ENCODE measurements at places on chromosomes 6 and 20.

- DNase-seq, result no peak
These were observed 69.5 kb upstream of the FABP7 start for GRCh38 chr6:122709922-122710512.

DNA sequence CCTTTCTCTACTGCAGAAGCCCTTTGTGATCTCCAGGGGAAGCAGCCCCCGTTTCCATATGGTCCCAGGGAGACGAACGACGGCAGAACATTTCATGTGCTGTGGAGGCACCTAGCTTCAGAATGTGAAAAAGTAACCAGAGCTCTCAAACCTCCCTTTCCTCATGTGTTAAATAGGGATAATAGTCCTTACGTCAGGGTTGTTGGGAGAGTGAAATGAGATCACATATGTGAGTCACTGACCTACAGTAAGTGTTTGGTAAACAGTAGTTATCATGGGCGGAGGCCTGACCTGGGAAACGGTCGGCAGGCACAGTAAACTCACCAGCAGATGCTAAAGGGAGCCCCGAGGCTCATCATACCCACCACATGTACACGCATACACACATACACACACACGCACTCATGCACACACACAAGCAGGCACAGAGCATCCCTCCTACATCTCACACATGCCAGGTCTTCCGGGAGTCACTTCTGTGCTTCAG lies 89.7 kb downstream of the LY86 start:
- no peak for DNase-seq

- no peak for DNase-seq
These were observed 4.8 kb upstream of the PMEPA1 start for GRCh38 chr20:57714409-57715267.

DNA sequence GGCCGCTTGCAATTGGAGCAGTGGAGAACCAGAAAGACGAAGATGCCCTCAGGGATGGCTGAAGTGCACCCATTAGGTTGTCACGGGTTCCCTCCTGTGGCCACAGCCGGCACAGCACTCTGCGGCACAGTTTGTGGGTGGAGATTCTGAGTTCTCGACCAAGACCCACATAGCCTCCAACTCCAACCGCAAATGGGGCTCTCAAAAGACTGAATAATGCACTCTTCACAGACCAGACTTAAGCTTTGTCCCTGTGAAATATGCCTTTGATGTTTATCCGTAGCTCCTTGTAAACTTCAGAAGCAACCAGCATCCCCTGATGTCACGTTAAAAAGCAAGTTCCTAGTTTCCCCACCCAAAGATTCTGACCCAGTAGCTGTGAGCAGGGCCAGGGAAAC lies 934 bp upstream of the CST9 start:
- peak; percentile 59 for DNase-seq

- no peak for DNase-seq
These were observed 20.4 kb downstream of the AFDN start for GRCh38 chr6:167846997-167847606.

DNA sequence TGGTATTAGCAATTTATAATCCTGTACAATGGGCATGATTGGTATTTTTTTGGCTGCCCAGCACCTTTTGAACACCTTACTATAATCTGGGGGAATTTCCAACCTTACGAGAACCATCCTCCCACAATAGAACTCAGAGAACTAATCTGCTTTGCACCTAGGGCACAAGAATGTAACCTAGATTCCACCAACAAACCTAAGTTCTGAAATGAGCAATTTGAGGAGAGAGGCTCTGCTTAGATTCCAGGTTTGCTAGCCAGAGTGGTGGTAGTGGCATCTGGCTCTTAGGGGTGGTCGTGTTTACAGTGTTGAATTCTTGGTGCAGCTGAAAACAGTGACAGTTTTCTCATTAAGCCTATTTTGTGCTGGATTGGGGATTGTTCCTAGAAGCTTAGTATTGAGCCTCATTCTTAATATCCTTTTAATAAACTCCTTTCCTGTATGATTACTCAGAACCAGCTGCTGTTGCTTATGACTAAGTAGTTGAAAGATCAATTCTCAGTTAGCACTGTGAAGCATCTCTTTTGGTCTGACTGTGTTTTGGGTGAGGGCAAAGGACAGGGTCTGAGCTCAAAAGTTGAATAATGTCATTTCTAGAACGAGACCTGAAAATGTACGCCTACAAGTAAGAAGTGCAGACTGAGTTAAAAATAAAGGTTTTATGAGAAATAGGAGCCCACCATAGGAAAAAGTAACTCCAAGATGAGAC lies 385.6 kb downstream of the CDKAL1 start:
- no peak for DNase-seq

DNA sequence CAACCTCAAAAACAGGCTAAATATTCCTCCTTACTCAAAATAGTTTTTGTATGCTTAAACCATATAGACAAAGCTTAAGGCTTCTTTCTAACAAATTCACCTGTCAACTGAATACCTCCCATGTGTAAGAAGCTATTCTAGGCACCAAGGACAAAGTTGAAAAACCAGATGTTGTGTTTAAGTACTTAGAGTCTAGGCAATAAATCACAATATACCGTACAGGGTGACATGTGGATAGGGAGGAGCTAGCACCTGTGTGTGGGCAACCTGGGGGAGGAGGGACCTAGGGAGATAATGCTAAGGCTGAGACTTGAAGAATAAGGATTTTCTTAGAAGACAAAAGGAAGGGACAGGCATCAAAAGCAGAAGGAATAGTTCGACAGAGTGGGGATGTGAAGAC lies 123.5 kb downstream of the LMBRD1 start:
- no peak for DNase-seq

- DNase-seq, result no peak
These were observed 303.7 kb downstream of the PTPRT start for GRCh38 chr20:42886046-42886445.

DNA sequence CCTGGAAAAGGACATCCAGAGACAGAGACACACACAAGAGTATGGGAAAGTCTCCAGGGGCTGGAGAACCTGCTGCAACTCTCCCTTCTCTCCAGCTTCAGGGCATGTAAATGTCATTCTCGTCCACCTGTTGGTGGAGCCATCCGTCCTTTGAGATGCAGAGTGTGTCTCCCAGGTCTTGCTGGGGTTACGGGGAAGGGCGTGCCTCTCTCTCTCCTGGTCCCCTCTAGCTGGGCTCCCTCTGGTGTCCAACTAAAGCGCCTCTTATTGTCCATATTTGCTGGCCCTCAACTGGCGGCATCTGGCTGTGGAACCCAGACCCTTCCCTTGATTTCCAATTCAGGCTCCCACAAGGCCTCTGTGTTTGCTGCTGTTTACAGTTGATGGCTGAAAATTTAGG lies 244.1 kb downstream of the BMP7 start:
- DNase-seq, result no peak

DNA sequence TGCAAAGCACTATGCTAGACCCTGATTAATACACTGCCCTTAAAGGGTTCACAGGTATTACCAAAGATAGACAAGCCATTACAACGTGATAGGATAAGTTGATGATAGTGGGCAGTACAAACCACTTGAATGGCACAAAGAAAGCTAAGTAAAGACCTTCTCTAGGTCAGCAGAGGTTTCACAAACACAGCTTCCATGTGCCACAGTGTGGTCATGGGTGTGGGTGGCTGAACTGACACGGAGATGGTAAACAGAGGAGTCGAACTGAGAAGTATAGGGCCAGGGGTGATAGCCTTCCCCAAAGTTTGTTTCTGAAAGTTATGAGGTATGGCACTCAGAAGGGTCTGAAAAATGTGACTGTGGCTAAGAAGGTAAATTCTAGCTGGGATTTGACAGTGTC lies 4.3 kb downstream of the ZBTB9 start:
- no peak for DNase-seq

DNA sequence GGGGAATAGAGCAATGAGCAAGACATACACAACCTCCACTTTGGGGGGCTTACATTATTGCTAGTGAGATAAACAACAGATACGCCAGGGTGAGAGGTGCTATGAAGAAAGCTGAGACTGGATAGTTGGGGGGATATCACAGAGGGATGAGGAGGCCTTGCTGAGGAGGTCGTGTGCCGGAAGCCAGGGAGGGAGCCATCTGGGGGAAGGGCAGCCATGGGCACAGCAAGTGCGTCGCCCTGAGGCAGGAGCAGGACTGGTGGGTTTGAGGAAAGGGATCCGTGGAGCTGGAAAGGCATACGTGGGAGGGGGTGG lies 12.2 kb upstream of the BAK1 start:
- no peak for DNase-seq

DNA sequence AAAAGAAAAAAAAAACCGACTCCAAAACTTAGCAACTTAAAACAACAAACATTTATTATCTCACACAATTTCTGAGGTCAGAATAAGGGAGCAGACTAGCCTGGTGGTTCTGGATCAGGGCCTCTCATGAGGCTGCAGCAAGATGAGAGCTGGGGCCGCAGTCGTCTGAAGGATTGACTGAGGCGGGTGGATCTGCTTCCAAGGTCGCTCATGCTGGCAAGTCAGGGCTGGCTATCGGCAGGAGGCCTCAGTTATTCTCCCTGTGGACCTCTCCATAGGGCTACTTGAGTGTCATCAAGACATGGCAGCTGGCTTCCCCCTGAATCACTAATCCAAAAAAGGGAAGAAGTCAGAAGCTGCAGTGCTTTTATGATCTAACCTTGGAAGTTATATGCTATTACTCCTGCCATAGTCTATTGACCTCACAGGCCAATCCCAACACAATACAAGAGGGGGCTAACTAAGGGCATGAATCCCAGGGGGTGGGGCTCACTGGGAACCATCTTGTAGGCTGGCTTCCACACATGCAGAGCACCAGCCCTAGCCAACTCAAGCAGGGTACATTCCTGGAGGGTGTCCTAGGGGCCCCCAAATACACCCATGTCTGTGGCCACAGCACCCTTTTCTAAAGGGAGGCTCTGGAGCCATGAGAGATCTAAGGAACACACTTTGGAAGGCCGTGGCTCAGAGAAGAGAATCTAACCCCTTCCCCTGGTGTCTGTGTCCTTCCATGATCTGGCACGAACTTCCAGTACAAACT lies 11.3 kb downstream of the EBF4 start:
- no peak for DNase-seq

DNA sequence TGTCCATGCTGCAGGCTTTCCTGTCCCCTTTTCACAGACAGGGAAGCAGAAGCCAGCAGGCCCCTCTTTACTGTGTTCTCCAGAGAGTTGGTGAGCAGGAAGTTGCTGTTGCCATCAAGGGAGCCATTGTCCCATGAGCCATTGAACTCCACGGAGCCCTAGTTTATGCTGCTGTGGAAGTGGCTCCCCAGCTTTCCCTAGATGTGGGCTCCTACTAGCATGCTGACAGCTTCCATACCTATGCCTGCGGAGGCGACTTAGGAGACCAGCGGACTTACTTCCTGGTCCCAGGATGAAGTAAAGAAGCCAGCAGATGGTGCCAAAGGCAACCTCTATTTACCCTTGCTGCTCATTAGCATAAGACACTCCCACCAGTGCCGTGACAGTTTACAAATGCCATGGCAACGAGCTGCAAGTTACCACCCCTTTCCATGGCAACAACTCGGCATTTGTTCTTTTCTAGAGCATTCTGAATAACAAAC lies 30.8 kb upstream of the FKBP1A start:
- no peak for DNase-seq

Data from stimulated activated CD8-positive, alpha-beta memory T cell treated with anti-CD3 and anti-CD28 coated beads, Interleukin-2, amount 100 ng/mL, for 48 hours (primary cell).